Activated T-cell treated with anti-CD3 and anti-CD28 coated beads, Interleukin-2, amount 50 U/mL, for 48 hours (primary cell): ENCODE measurements at places on chromosomes 7 and 10.

- no peak for DNase-seq
Measured at GRCh38 chr10:31536302-31536701, 217.3 kb downstream of the ZEB1 start.

GRCh38 chr7:901041-901387, 24.7 kb downstream of the GET4 start:
- DNase-seq, result no peak

- no peak for DNase-seq
Measured at GRCh38 chr7:148116829-148117403, 473.6 kb upstream of the C7orf33 start.

DNA sequence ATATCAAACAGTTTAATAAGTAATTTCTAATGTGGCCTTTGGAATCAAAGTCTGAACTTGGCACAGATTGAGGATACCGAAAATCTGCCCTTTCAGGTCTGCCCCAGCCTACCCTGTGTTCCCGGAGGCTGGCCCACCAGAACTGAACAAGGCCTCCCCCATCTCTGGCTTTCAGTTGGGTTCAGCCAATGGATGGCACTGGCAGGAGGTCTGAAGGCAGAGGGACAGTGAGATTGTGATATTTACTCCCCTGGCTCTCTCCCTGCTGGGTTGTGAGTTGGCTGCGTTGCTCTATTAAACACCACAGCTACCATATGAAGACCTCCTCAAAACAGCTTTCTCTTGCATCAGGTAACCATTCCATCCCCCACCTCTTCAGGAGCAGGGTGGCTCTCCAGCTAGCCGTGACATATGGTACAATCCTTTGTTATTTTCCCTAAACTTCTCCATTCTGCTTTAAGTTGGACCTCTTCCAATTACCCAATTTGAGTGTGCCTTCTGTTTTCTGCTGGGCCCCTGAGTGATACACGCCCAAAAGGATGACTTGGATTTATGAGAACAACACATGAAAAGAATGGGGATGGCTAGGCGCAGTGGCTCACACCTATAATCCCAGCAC, 28.1 kb downstream of the DNMBP start:
- no peak for DNase-seq
